ENCODE measurements at places on chromosomes 1 and 21.

GRCh38 chr1:188240772-188241406, 1412.1 kb downstream of the PLA2G4A start:
- no peak for DNase-seq

GRCh38 chr1:115679141-115679611, 37.4 kb downstream of the VANGL1 start:
- peak; percentile 12 for DNase-seq

DNA sequence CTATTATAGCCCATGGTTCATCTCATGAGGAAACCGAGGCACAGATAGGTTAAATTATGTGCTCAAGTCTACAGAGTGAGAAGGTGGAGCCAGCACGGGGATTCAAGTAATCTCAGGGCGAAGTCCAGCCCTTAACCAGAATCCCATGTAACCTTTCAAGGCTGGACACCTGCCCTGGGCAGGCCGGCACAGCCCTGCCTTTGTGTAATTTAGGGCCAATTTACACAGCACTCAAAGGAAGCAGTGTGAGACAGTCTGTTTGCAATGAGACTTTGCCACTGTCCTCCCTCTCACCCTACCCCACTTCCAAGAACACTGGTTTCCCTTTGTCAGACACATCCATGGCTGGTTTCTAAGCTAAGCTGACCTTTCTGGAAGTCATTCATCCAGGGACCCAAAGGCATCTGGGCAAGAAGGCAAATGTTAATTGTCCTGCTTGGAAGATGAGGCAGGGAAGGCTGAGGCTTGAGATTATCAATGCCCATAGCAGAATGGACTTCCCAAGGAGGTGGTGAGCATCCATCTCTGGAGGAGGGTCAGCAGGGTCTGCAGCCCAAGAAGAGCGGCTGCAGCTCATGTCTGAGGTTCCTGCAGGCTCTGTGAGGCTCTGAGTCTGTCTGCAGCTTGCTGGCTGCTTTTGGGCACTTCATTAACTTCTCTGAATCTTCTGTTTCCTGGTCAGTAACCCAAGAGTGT, 159.2 kb downstream of the TRABD2B start:
- no peak for DNase-seq

GRCh38 chr21:35508139-35508888, 459.2 kb upstream of the RUNX1 start:
- peak; percentile 25 for DNase-seq

GRCh38 chr1:27233667-27234048, 774 bp upstream of the WDTC1 start:
- no peak for DNase-seq

DNA sequence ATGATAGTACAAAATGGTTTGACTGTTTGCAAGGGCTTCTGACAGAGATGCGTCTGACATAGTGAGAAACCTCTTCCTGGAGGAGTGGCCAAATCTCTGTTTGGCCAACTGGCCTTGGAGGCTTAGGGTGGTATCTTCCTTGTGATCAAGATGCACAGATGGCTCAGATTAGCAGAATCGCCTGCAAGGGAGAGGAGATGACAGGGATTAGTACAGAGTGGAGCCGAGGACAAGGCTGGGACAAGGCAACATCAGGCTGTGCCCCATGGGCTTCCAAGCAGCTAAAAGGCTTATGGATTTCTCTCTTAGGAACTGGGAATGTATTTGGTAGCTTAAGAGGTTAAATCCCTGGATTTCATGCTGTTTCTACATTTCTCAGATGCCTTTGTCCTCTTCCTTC, 379.1 kb downstream of the SIPA1L2 start:
- DNase-seq: no peak

- no peak for DNase-seq
These were observed 17.4 kb upstream of the FAM89A start for GRCh38 chr1:231057410-231057809.

- DNase-seq: no peak
These were observed 5.5 kb upstream of the ACTRT2 start for GRCh38 chr1:3015744-3016143.

GRCh38 chr21:31186916-31187315, 148.6 kb upstream of the KRTAP19-8 start:
- DNase-seq: no peak

DNA sequence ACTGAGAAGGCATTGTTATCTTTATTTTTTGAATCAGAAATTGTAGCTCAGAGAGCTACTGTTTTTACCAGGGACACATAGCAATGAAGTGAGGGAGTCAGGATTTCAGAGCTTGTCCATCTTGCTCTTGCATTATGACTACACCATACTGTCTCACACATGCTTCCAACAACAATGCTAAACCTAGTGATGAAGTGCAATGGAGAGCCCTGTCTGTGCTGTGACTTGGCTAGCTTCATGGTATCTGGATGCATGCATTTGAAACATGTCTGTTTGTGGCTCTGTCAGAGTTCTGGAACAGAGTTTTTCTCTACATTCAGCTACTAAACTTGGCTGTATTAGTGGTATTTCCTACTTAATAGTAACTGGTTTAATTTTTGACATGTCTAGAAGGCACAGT, 7.0 kb downstream of the PLPPR4 start:
- no peak for DNase-seq

- no peak for DNase-seq
These were observed 56.2 kb downstream of the STUM start for GRCh38 chr1:226604560-226605317.

DNA sequence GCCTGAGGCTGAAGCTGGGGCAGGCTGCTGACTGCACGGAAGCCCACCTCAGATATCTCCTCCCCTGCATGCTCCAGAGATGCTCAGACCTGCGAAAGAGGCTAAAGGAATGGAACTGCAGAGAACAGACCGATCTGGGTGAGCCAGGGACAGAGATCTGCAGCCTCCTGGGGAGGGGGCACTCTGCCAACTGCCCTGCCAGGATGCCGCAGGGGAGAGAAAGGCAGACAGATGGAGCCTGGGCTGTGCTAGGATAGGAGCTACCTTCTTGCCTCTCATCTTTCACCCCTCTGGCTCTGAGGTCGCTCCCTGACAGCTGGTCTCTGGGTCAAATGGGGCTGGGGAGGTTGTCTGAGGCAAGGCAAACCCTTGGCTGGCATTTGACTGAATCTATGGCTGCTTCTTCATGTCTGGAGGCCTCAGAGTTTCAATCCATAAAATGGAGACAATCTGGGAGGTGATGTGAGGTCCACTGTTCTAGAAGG, 238.2 kb downstream of the GRIK3 start:
- DNase-seq: no peak

DNA sequence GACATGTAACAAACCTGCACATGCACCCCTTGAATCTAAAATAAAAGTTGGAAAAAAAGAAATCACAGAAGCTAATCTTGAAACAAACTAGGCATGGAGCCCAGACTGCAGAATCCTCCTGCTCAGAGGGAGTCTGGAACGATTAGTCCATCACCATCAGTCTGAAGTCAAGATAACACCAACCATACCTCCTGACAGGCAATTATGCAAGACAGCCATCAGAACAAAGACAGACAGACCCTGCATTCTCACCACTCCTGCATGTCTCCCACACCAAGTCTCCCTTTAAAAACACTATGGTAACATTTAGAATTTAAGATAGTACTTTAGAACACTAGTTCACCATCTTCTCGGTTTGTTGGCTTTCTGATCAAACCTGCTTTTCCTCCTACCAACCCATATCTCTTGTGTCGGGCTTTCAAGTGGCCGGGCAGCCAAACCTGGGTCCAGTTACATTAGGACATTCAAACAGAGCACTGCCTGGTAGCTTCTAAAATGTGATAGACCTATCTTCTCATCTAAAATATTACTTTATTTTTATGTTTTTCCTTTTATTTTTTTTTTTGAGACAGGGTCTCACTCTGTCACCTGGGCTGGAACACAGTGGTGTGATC, 10.1 kb downstream of the YARS1 start:
- DNase-seq: no peak

- DNase-seq: no peak
These were observed 108.8 kb downstream of the NRIP1 start for GRCh38 chr21:14955936-14956520.

DNA sequence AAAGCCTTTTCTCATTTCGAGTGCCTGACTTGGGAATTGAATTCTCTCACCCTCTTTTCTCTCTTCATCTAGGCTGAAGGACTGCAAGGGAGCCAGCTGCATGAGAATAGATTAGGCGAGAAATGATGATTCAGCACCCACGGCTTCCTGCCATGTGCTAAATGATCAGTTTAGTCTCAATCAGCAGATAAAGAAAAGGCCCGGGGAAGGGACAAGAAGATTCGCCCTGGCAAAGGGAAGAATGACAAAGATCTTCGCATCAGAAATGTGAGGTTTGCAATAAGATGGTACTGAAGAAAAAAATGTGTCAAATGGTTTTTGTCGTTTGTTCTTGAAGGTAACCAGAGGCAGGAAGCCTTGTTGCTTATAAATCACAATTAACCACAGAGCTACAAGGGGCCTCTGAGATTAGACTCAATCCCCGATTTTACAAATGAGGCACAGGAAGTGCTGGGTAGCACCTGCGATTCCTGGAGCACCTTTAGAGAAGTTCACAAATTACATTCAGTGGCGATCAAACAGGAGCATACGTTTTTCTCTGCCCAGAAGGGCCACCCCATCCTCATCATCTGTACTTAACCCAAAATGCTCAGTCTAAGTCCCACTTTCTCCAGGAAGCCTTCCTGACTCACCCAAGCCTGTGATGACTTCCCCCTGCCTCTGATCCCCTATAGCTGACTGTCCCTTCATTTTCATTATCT, 183.4 kb downstream of the ZNF281 start:
- no peak for DNase-seq

GRCh38 chr1:106793651-106794050, 262.8 kb upstream of the PRMT6 start:
- DNase-seq: no peak

- DNase-seq: no peak
These were observed 71.4 kb upstream of the ABCG1 start for GRCh38 chr21:42147386-42148020.

DNA sequence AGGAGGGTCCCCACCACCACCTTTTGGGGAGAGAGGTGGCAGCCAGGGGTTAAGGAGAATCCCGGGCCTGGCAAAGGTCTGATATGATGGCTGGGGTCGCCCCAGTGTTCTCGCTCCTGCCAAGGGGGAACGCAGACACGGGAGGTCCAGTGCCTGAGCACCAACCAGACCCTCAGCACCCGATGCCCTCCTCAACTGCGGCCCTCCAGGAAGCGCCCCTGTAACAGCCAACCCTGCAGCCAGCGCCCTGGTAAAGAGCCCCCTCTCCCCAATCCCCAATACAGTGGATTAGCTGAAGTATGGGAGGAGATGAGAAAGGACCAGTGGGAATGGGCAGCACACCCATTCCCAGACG, 10.4 kb downstream of the ADAMTSL4 start:
- no peak for DNase-seq

GRCh38 chr1:25549273-25550154, 6.1 kb downstream of the LDLRAP1 start:
- no peak for DNase-seq

GRCh38 chr1:167722870-167723251, 1.1 kb downstream of the MPZL1 start:
- DNase-seq: no peak

DNA sequence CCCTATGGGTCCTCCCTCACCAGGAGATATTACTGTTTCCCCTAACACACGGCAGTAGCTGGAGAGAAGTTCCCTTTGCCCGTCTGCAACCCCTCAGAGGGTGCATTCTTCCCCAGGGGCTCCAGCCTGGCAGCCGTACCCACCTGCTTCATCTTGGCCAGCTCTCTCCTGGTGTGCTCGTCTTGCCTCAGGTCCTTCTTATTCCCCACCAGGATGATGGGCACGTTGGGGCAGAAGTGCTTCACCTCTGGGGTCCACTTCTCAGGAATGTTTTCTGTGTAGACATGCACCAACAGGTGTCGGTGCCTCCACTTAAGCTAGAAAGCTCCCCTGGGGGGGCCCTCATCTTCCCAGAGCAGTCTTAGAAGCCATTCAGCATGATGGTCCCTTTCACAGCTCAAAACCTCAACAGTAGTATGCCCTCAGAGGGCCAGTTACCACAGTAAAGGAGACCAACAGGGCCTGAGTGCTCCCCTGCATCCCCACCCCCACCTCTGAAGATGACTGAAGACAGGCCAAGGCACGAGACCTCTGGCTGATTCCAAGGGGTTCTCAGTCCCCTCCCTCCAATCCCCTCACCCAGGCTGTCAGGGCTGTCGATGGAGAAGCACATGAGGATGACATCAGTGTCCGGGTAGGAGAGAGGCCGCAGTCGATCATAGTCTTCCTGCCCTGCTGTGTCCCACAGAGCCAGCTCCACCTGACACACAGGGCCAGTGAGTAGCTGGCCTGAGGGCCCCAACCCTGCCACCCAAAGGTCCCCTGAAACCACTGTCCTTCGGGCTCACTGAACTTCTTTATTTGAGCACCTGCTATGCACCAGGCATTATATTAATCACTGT, 4.3 kb downstream of the RHOC start:
- DNase-seq: no peak

DNA sequence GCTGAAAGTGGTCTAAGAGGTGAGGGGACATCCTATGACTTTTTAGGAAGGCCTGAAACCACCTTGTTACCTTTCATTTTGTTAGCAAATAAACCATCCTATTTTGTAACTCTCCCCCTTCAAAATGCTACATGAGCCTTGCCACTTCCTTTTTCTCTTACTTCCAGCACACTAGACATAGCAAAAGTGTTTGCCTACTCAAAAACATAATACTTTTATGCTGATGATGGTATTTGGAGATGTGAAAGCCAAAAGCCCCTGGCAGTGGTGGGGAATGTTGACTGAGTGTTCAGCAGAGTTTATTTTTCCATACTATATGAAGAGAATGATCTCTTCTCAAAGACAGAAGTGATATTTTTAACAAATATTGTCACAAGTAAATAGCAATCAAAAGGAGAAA, 134.2 kb downstream of the EDEM3 start:
- DNase-seq: no peak

- no peak for DNase-seq
These were observed 48.3 kb downstream of the MPZL1 start for GRCh38 chr1:167770127-167770526.

DNA sequence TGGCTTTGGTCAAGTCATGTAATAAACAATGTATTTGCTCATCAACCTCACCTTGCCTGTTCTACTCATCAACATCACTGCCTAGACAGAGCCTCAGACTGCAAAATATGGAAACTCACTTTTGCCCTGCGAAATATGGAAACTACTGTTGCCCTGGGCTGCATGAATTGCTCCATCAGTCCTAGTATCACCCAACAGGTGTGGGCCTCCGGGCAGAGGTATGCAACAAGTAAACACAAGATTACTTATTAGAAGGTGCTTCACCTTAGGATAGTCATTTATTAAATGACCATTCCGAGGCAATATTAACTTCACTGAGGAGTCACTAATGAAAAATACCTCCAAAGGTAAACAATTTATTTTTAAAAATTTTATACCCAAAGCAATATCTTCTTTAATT, 286.7 kb downstream of the BACH1 start:
- no peak for DNase-seq

GRCh38 chr1:85027242-85027983, 20.9 kb downstream of the MCOLN3 start:
- no peak for DNase-seq

DNA sequence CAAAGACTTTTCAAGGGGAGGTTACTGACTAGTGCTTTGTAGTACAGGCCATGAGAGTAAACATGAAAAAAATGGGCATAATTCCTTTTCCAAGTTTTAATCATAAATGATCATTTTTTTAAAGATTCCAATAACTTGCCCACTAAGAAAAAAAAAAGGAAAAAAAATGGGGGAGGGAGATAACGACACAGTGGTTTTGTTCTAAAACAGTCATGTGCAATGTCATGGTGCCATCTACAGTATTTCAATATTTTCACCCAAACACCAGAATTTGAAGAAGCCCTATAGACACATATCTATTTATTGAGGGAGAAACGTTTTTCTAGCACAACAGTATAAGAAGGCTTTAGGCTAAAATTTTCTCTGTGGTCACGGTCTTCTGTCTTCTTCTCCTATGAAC, 250.2 kb downstream of the LTN1 start:
- DNase-seq: no peak

All from T1000 (cell line).